ENCODE measurements at places on chromosomes 1 and 21. TPM values are rescaled to one million over a fixed set of nuclear protein-coding genes. Genes with fewer than 3 reads are reported as not detected.

- DNase-seq = no peak
Measured at GRCh38 chr21:44320847-44321246, 18.3 kb downstream of the CFAP410 start.

DNA sequence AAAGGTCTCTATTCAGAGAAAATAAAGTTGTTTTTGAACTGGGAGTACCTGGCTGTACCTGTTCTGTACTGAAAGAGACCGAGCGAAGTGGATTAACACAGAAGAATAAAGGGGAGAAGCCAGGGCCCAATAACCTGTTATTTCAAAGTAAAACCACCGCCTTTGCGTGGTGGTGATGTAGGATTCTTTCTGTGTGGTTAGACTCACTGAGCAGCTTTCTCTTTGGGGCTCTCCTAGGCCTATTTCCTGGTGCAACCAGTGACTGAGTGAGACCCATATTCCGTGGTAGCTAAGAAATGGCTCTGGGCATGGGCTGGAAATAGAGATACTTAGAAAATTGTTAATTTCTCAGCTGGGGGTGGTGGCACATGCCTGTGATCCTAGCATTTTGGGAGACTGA lies 99.9 kb downstream of the XCL2 start:
- no peak for DNase-seq

DNA sequence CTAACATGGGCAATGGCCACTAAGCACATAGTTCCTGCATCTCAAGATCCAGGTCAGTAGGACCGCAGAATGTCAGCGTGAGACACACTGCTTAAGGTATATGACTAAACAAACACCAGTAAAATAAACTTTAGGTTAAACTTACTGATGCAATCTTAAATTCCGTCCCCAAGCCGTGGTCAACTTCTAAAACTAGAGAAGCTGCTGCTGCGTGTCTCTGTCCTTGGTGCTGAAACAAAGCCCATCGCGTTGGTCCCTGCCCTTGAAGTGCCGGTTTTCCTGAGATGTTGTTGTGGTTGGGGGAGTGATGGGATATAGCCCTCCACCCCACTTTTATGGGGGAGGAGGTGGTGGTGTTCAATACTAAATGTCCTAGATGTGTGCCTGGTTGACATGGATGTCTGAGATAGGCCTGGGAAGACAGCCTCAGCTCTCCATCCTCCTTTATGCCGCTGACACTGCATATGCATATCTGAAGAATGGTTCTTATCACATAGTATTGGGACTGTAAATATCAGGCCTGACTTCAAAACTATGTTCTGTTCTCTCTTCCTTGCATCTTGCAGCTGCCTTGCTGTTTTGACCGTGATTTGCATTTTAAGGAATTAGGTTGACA lies 72.0 kb upstream of the KCNA3 start:
- DNase-seq = no peak

DNA sequence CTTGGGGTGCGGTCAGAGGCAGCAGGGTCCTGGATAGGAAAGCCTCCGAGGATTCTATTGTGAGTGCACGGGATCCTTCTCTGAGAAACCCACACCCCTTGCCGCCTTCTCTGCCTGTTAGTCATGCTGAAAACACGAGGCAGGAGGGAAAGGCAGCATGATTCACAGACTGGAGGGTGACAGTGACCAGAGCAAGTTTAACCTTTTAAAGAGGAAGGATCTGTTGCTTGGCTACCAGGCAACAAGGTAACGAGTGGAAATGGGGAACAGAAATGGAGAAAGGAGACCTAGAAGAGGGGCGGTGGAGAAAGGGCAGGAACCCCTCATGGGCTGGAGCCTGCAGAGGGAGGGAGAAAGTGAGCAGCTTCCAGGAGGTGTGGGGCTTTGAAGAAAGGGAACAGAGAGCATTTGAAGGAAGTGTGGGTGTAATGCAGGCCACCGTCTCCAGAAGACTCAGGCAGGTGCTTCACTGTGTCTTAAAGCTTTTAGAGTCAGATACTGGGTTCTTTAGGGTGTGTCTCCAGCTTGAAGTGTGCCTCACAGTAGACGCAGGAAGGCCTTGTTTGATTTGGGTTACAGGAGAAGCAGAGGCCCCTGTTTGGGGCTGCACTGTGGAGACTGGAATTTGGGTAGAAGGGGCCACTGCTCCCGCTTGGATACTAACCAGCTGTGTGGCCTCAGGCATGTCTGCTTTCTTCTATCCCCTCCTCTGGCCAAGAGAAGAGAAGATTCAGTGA lies 19.1 kb downstream of the OPTC start:
- no peak for DNase-seq

- DNase-seq = no peak
Measured at GRCh38 chr1:84619383-84620102, 45.3 kb upstream of the CTBS start.

DNA sequence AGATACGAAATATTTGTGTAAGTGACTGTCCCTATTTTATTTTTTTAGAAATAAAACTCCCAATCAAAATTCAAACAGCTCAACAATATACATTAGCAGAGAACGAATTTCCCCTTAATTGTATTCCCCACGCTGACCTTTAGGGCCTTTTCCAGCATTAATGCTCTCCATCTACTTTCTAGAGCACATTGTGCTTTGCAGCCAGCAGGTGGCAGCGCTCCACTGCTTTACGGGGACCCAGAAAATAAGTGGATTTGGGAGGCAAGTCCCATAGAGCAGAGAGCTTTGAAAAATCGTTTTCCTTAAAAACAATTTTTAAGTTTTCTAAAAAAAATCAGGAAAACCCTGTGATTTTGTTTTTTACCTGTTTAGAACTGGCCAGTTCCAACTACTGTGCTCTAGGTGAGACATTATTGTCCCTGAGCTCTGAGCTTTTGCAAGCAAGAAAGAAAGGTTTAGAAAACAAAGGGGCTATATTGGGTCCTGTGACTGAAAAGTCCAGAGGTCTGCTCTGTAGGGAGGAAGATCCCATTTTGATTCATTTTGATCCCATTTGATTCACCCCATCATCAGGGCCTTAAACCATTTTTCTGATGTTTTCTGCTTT lies 144.4 kb upstream of the ZNF644 start:
- no peak for DNase-seq

DNA sequence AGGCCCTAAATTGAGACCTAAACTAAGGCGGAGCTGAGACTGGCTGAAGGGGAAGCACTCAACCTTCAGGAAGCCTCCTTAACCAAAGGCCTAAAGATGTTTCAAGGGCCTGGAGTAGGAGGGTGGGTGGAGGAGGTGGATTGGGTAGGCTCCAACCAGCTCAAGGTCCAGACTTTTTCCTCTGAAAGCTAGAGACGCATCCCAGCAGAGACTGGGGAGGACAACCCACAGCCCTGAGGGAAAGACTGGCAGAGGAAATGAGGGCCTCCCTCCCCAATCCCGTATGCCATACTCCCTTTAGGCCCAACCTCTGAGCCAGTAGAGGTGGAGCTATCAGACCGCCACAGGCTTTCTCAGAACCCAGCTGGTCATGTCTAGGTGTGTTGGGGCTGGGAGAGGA lies 1.1 kb downstream of the ECM1 start:
- DNase-seq = no peak

DNA sequence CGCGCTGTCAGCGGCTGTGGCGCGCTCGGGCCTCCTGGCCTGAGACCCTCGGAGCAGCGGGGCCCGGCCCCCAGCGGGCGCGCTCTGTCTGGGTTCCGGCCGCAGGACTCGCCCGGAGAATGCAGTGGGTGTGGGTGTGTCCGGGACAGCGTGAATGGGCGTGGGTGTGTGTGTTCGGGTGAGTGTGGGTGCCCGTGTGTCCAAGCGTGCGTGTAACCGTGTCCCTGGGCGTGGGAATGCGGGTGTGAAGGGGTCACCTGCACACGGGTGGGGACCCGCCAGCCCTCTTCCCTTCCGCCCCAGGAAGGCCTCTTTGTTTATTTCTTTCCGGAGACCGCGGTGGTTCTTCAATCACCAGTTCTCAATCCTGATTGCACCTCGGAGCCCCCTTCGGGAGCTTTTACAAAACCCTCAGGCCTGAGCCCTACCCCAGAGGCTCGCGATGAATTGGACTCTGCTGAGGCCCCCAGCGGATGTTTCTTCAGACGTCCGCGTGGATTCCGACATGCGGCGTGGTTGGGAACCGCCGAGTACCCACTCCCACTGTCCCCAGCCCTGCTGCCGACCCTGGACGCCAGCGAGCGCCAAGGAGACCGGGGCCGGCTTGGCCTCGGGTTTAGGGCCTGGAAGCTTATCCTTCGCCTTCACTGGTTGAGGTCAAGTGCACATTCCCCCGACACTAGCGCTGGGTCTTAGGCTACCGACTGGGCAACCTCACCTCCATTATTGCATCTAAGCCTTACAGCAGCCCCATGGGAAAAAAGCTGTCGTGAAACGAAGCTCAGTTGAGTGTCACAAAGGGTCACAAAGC lies 19.3 kb downstream of the SERTAD4 start:
- DNase-seq = no peak

DNA sequence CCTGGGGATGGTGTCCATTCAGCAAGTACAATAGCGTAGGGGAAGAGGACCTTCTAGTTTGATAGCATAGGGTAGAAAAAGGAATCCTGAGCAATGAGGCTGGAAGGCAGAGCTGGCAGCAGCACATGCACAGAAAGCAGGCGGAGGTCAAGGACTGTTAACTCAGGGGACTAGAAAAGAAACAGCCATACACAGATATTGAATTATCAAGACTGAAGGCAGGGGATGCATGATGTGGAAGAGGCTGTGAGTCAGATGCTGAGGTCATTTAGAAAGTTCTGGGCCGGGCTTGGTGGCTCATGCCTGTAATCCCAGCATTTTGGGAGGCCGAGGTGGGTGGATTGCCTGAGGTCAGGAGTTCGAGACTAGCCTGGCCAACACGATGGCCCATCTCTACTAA lies 65.6 kb downstream of the OPTC start:
- no peak for DNase-seq

The GUCA2A gene
- not detected for total RNA-seq

DNA sequence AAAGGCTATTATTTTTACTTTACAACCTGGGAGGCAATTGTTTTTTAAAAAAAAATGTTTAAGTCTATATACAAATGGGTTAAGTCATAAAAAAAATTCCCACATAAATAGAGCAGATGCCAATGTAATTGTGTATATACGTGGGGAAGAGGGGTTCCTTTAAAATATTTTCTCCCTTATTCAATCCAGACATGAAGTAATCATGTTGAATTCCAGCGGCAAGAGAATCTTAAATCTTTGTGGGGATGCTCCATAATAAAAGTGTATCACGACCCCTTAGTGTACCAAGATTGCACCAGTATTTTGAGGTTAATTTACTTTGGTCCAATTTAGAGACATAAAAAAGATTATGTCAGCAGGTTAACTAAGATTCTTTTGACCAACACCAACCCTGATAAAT lies 62.1 kb downstream of the ARID4B start:
- no peak for DNase-seq

The SLC26A9 gene
- not detected for total RNA-seq

DNA sequence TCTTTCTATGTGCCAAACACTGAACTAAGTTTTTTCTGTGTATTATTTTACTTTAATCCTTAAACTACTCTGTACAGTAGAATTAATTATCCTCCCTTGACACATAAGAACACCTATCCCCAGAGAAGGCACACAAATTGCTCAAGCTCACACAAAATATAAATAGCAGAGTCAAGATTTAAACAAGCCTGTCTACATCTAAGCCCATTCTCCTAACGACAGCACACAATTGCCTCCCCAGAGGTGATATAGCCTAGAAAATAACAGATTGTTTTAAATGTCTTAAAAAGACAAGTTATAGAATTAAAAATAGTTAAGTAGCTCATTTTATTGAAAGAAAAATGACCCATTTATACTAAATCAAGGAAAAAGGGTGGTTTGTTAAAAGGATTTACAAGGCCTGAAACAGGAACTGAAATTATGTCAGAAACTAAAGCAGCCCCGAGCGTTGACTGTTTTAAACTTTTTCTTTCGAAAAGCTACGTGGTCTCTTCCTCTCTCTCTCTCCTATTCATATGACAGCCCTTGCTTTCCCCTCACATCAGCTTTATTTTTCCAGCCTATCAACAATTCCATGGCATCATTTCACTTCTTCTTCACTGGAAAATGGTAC lies 30.5 kb downstream of the TNFSF18 start:
- no peak for DNase-seq

GRCh38 chr1:237975903-237976302 lies 85.2 kb upstream of the ZP4 start:
- no peak for DNase-seq

- no peak for DNase-seq
Measured at GRCh38 chr1:55249646-55250398, 34.7 kb upstream of the USP24 start.

The SELE gene
- 17.9 TPM for total RNA-seq

DNA sequence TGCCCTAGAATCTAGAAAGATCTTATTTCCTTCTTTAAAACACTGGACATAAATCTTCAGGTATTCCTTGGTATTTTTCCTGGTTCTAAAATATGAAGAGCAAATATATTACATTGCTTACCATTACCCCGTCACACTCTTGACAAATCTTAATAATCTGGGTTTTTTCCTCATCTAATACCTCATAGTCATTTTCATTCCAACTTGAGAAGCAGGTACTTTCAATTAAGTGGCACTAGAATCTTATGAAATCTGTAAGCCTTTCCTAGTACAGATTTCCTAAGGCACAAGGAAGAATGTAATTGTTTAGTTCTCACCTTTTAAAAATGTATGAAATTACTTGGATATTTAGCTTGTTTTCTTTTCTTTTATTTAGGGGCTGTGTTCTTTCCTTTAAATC lies 481.5 kb upstream of the ZRANB2 start:
- DNase-seq = no peak

The ILDR2 gene
- total RNA-seq = 0.29 TPM

The NR1I3 gene
- total RNA-seq = not detected

DNA sequence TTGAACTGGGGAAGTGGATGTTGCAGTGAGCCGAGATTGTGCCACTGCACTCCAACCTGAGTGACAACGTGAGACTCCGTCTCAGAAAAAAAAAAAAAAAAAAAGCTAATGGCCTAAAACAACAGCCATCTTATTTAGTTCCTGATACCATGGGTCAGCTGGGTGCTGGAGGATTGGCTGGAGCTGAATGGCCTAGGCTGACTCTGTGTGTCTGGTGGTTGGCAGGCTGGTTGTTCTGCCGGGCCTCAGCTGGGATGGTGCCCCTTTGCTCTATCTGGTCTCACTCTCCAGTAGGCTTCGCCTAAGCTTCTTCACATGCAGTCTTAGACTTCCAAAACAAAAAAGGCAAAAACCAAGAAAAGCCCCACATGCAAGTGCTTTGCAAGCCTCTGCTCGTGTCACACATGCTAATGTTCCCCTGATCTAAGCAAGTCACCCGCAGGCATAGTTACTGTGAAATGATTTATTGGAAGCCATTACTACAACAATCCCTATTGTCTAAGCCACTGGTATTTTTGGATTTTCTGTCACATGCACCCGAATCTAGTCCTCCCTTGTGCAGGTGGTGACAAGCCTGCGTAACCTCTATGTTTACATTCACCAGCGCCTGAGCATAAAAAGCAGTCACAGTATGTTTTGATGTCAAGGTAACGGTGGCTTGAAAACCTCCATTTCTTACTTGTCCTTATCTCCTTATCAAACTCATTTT lies 39.6 kb upstream of the KANK4 start:
- no peak for DNase-seq

- DNase-seq = no peak
Measured at GRCh38 chr1:204453141-204453772, 41.3 kb downstream of the PIK3C2B start.

DNA sequence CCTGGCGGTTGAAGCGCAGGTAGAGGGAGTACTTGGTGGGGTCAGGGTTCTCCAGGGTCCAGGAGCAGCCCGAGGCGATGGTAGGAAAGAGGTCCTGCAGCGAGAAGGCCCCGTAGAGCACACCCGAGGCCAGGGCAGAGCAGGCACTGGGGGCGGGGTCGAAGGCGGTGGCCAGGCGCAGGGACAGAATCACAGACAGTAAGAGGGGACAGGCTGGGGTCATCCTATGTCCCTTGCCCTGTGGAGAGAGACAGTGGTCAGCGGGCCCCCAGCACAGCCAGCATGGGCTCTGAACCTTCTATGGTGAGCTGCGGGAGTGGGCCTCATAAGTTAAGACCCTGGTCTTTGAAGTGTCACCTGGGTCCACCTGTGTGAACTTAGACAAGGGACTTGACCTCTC lies 7.6 kb downstream of the ADGRB2 start:
- DNase-seq = no peak

Data from mesenteric fat pad (tissue), 1 donor.